Right cardiac atrium (tissue), 5 donors: ENCODE measurements at places on chromosomes 2 and 18. TPM values are rescaled to one million over a fixed set of nuclear protein-coding genes. Genes with fewer than 3 reads are reported as not detected.

KATNAL2 gene
- 5.2 TPM for total RNA-seq

MYCN gene
- total RNA-seq, result 0.23 TPM

TMEM37 gene
- 9.6 TPM for total RNA-seq

EPAS1 gene
- 340 TPM for total RNA-seq

PLCL1 gene
- total RNA-seq, result 70.1 TPM

TWIST2 gene
- total RNA-seq, result 5.0 TPM

TUBA3E gene
- total RNA-seq, result 13.0 TPM
